ENCODE measurements at places on chromosomes 5 and 9.

DNA sequence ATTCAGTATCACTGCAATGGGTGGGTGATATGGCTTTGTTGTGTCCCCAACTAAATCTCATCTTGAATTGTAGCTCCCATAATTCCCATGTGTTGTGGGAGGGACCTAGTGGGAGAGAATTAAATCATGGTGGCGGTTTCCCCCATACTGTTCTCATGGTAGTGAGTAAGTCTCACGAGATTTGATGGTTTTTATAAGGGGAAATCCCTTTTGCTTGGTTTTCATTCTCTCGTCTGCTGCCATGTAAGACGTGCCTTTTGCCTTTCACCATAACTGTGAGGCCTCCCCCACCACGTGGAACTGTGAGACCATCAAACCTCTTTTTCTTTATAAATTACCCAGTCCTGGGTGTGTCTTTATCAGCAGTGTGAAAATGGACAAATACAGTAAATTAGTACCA is 9.5 kb upstream of the NANS start:
- no peak for DNase-seq

DNA sequence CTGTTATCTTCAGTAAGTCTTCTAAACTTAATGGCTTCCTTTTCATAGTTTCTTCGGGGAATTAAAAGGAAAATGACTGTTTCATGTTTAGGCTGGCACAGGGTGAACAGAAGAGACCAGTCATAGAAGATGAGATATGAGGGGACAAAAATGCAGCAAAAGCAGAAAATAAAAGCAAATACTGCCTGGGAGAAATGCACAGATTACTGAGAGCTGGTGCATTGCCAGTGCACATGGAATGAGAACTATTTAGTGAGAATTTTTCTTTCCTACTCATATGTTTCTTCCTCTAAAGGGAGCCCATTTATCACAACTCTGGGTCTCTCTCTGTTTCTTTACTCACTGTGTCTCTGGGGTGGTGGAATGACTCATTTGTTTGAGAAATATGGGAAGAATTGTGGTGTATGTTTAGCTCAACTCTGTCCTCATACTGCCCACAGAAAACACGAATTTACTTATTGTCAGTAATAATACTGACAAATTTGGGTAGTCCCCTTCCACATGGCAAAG is 25.9 kb upstream of the ANKRD55 start:
- DNase-seq, result peak; percentile 73

GRCh38 chr5:174065528-174066197 is 20.2 kb downstream of the NSG2 start:
- DNase-seq, result no peak

- no peak for DNase-seq
These were observed 96.3 kb upstream of the DAP start for GRCh38 chr5:10857338-10857733.

- DNase-seq, result no peak
These were observed 113.8 kb downstream of the MED27 start for GRCh38 chr9:131965841-131966240.

- no peak for DNase-seq
These were observed 33.6 kb downstream of the WWC1 start for GRCh38 chr5:168324859-168325630.

GRCh38 chr5:80711938-80712337 is 57.2 kb upstream of the DHFR start:
- DNase-seq, result peak; percentile 32

DNA sequence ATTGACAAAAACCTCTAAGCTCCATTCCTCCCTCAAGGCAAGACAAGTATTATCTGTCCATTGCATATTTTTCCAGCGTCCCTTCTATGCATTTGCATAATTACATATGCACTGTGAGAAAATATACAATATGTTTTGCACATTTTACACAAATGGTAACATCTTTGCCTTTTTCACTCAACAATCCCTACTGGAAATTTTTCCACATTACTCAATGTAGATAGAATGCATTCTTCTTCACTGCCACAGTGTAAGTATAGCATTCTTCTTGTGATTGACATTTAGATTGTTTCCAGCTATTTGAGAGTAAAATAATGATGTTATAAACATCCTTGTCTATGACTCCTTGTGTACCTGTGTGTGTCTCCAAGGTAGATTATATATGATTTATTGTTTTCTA is 205.0 kb downstream of the SLIT3 start:
- DNase-seq, result no peak
